ENCODE measurements at places on chromosomes 11 and 22.

- no peak for DNase-seq
Observed at GRCh38 chr11:81907996-81908395, 825.7 kb downstream of the FAM181B start.

DNA sequence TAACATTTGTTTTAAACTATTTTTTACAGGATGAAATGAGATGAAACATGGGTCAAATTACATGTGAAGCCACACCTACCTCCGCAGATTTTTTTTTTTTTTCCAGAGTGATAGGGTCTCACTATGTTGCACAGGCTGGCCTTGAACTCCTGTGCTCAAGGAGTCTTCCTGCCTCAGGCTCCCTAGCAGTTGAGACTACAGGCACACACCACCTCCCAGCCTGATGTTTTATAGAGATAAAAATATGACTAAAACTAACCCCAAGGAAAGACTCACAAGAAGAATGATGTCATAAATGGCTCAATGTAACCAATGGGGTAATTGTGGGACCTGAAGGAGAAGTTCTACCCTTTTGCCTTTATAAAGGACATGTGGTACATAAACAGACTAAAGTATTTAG is 52.3 kb upstream of the SOX6 start:
- no peak for DNase-seq

DNA sequence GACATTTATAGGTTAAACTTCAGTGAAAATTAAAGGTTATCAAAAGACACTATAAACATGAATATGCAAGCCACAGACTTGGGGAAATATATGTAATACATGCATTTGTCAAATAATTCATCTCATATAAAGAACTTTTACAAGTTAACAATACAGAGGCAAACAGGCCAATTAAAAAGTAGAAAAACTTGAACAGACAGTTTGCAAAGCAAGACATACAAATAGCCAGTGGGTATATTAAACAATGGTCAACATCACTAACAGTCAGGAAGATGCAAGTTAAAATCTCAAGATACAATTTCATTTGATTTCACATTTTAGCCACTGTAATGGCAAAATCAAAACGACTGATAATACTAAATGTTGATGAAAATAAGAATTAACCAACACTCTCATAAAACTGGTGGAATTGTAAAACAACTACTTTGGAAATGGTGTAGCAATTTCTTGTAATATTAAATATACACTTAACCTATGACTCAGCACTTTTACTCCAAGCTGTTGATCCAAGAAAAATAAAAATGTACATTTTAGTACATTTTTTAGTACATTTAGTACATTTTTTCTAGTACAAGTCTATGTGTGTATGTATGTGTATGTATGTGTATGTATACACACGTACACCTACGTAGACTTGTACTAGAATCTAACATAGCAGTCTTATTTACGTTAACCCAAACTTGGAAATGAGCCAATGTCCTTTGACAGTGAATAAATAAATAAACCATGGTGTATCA is 62.8 kb downstream of the LRRC74B start:
- DNase-seq, result no peak

DNA sequence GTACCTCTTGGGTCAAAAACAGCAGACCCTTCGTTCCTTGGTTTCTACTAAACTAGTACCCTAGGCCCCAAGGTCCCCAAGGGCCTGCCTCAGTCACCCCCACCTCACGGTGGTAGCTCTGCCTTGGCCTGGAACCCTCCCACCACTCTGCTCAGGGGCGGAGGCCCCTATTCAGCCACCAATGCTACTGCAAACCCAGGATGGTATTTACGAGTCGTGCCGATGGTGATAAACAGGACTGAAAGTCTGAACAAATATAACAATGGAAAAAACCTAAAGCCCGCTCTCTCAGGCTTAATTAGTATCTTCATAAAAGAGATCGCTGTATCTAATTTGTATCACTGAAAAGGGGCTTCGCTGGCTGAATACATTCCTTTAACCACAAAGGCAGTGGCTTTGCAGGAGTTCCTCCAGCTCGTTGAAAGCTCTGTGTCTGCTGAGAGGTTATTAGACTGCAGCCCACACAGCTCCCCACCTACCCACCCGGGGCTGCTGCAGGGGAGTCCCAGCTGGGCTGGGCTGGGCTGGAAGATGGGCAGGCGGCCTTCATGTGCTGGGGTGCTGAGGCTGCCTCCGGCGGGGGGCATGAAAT is 15.2 kb downstream of the SHISAL1 start:
- DNase-seq, result no peak

DNA sequence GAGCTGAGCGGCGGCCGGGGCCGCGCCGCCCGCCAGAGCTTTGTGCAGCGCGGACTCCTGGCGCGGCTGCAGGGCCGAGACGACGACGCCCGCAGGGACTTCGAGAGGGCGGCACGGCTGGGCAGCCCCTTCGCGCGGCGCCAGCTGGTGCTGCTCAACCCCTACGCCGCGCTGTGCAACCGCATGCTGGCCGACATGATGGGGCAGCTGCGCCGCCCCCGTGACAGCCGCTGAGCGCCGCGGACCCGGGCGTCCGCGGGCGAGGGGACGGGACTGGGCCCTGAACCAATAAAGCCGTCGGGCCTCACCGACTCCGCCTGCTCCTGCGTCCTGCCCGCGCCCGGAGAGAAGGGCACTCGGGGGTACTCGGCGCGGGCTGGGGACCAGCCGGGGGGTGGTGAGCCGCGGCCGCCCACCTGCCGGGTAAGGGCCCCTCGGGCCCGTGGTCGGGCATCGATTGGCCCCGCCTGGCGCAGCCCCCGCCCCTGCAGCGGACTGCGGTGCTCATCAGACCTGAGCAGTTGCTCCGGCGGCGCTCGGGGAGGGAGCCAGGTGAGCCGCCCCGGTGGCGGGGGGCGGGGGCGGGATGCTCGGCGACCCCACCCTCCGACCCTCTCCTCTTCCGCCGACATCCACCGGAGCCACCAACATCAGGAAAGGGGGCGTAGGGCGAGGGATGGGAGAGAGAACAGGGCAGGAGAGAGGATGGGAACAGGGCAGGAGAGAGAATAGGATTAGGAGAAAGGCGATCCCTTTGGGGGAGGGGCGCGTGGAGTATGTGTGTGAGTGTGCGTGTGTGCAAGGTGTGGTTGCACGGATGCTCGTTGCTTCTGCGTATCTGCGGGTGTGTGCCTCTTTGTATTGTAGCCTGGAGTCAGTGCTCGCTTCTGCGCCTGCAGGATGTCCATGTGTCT is at the start of gene TMEM25:
Gene TMEM25 (plus strand): TSS at position 510 of the 914 bp plus-strand sequence. CDS start 610 bp downstream, outside the sequence.
- DNase-seq, result peak; percentile 94

DNA sequence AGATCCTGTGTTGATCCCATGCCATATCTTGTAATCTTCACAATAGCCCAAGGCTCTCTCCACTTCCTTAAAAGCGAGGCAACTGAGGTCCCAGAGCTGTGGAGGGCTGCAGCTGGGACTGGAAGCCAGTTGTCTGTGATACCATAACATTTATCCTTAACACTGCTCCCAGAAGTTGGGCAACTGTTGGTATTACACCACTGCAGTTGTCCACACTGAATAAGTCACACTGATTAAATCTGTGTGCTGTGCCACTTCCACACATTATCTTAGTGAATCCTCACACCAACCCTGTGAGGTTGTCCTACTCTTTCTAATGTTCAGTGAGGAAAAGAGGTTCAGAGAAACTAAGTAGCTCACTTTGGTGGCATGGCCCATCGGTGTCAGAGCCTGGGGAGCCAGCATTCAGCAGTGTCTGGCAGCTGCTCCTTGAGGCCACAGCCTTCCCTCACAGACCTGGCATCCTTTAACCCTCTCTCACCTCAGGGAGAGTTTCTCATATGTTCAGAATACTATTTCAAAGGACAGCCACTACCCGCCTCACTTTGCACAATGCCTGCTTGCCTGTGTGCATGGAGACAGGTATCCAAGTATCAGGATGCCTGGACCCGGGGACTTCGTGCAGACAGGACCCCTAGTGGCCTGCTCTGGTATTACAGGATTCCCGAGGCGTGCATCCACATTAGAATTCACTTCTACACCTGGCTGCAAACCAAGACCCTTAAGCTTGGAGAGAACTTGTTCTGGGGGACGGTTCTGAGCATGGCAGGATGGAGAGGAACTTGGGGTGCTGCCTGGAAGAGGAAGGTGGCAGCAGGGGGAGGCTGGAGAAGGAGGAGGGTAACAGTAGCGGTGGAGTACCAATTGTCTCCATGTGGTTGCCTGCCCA is 221.9 kb upstream of the TBCEL start:
- DNase-seq, result peak; percentile 46

- no peak for DNase-seq
Observed at GRCh38 chr11:129458278-129458677, 82.6 kb downstream of the BARX2 start.

DNA sequence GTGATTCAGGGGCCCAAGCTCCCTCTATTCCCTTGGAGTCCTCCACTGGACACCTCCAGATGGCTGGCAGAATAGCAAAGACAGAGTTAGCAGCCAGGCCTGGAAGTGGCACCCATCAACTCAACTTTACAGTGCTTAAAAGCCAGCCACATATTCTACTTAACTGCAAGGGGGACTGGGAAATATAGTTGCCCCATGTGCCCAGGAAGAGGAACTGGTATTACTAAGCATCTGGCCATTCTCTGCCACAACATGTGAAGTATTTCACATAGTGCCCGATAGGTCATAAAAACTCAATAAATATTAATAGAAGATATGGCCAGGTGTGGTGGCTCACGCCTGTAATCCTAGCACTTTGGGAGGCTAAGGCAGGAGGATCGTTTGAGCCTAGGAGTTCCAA is 5.5 kb upstream of the IL10RA start:
- DNase-seq, result no peak

GRCh38 chr11:78876676-78877075 is 302.0 kb upstream of the NARS2 start:
- no peak for DNase-seq

DNA sequence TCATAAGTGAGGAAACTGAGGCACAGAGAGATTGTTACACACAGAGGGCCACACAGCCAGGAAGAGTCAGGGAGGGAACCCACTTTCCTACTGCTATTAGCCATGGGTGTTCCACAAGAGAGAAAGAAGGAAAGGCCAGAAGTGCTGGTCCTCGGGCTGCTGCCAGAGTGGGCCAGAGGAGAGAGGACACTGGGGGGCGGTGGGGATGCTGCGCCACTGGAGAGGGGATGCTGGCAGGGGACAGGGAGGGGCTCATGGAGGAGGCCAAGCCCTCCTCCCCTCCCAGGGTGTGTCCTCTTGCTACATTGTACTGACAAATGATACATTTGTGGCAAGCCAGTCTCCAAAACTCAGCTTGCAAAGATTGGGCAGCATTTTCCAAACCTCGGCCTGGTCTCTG is 9.9 kb downstream of the IL10RA start:
- no peak for DNase-seq

DNA sequence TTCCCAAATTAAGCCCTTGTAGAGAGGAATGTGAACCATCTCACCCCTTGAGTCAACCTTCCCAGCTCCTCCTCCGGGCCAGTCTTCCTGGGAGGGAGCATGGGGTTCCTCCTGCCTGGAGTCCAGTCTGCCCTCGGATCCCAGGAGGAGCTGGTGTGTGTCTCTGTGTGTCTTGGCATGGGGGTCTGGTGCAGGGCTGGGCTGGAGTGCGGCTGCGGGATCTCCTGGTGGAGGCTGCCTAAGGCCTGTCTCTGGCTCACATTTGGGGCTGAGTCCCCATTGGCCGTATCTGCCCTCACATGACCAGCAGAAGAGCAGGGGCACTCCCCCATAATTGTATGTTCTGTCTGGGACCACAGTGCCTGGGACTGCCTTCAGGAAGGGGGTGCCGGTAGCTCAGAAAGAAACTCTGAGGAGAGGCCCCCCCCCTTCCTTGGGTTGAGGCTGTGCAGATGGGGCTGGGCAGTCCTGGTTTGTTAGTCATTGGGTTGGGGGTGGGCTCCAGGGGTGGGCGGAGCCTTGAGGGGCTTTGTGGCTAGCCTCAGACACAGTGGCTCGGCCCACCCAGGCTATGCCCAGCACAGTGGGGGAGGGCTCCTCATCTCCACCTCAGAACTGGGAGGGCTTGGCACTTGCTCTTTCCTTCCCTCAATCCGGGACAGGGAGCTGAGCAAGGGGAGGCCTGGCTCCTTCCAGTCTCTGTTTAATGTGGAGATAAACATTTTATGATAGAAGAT is 2.9 kb downstream of the C1QTNF5 start:
- no peak for DNase-seq

DNA sequence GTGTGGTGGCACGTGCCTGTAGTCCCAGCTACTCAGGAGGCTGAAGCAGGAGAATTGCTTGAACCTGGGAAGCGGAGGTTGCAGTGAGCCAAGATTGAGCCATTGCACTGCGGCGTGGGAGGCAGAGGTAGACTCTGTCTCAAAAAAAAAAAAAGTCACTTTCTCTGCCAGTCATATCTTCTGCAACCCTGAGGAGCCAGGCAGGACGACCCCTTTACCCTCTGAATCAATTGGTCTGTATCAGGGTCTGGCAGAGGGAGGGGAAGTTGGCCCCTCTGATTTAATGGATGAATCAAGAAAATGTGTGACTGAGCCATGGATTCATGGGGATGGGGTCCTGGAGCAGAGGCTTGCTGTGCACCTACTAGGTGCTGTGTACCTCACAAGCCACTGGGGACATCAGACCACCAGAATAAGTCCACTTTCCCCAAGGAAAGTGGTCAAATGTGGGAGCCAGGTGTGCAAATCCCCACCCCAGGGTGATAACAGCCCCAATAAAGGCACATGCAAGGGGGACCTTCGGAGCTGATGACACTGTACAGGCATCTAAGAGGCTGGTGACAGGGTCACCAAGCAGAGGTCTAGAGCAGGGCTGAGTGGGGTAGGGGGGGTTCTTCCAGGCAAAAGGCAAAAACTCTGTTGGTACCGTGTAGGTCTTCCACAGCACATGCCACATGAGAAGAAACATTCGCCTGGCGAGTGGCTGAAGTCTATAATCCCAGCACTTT is 29.0 kb downstream of the TXN2 start:
- no peak for DNase-seq

DNA sequence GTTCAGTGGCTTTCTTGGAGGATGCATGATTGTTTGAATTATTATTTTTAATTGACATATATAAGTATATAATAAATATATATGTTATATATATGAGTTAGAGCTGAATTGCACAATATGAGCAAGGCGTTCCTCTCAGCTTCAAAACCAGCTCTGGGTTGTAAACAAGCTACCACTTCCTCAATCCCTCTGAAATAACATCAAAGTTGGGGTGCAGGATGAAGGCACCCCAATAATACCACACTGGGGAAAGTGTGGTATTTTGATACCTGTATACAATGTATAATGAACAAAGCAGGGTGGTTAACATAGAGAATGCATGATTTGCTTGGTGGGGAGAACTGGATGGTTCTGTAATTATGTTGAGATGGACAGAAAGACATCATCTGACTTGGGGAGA is 1.7 kb upstream of the SORL1 start:
- DNase-seq, result no peak

- no peak for DNase-seq
Observed at GRCh38 chr11:13680501-13681264, 12.2 kb downstream of the FAR1 start.

DNA sequence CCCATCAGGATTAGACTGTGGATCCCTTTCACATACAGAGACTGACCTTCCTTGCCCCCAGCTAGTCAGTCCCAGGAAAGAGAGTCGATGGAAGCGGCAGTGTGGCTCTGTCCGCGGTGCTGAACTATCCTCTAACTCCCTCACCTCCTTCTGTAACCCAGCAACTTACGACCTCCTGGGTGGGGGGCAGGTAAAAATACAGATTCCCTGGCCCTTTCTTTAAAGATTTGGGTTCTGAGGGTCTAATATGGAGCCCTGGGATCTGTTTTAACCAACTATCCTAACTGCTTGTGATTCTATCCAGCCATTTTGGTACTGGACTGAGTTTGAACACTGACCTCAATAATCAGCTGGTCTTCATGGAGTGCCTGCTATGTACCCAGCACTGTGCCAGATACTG is 23.2 kb downstream of the MFNG start:
- DNase-seq, result no peak

All from right kidney (tissue), 9 donors.